ENCODE measurements at places on chromosomes 1 and 21.

GRCh38 chr1:61865646-61866220, 123.5 kb downstream of the PATJ start:
- DNase-seq = no peak

DNA sequence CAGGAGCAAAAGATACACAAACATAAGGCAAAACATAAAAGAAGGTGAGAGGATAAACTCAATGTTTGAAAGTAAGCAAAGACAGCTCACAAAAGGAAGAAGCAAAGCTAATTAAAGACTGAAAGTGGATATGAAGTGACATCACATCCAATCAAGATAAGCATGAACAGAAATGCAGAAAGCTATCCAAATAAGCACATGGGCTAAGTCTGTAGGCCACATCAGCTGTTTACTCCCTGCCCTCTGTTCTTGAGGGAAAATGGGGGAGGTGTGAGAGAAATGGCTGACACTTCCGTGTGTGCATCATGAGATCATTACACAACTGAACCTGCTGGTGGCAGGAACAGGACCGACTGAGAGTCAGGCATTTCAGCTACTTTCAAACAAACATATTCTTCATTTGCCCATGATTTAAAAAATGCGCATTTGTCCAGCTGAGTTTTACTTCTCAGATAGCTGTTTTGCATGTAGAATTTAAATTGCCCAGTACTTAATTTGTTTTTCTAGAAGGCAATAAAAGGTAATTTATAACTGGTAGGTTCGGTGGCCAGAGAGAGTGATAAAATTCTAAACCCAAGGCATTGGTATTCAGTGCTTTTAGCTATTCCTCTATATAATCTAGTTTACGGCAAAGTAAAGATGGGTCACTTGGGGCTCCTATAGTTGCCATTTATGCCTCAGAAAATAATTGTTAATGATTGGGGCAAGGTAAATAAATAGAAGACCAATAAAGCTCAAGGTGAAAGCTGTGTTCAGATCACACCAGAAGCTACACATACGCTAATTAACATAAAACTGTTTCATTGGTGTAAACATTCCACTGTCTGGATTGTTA, 27.2 kb upstream of the MAN1A2 start:
- no peak for DNase-seq

DNA sequence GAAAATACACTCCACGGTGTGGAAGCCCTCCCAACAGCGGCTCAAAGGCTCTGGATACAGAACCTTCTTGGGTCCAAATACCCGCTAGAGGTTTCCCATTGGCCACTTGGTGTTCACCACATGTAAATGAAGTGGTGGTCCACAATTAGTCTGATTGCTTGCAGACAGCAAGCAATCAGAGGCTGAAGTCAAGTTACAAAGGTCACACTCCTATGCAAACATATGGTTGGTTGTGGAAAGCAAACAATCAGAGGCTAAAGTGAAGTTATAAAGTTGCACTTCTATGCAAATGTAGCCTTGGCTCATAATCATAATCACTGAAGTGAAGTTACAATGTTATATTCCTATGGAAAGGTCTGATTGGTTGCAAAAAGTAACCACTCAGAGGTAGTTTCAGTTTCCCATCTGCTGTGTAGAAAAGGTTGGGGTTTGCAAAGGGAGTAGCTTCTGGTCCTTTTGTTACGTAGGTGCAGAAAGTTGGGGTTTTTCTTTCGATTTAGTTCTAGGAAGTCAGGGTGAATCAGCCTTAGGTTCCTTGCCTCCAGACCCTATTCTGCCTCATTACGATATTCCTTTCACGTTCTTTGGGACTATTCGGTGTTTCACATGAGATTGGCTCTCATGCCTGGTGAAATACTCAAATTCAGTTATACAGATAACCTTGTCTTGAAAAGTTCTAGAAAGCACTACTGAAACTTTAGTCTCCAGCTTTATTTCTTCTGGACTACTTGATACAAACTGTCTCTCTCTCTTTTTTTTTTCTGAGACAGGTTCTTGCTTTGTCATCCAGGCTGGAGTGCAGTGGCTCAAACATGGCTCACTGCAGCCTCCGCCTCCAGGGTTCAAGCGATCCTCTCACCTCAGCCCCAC, 36.7 kb upstream of the MTF2 start:
- no peak for DNase-seq

GRCh38 chr1:92026806-92027205, 3.0 kb upstream of the EPHX4 start:
- no peak for DNase-seq

DNA sequence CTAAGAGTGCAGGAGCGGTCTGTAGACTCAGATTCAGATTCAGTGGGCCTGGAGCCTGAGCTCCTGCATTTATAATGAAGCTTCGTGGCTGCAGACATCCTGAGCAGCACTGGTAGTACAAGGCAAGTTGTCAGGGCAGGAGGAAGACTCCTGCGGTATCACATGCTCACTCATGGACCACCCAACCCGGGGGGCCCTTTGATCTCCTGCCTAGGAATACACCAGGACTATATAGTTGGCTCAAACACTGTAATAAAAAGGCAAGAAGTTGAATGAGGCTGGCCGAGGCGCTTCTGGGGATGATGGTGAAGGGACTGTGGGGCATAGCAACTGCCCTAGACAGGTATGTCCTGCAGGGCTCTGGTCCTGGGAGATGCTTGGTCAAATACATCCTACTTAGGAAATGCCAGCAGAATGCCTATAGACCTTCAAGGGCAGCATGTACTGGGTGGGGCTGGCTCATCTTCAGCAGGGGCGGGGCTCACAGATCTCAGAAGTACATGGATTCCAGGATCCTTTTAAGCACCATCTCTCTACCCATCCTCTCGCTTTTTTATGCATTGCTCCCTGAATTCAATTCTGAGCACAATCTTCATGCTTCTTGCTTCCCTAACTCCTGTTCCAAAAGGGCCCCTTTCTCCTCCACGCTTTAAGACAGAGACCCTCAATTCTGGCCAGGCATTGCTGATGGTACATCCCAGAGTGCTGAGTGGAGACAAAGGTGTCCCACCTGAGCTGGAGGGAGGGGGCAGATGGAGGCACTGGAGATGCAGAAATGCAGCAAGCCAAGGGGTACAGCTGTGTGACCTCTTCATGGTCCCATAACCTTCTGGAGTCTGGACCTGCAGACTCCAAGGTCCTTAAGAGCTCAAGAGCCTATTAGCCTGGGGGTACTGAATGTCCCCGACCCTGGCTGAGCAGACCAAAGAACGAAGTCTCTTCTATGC, 2.1 kb upstream of the RAP1GAP start:
- no peak for DNase-seq

- no peak for DNase-seq
Observed at GRCh38 chr1:62995173-62995572, 211.2 kb downstream of the ATG4C start.

- DNase-seq = no peak
Observed at GRCh38 chr1:84356881-84357280, 41.4 kb upstream of the DNASE2B start.

Measured in kidney capillary endothelial cell (primary cell).